ENCODE measurements at places on chromosomes 1 and 21.

GRCh38 chr1:109713636-109714035 lies 1.6 kb downstream of the GSTM5 start:
- no peak for DNase-seq

GRCh38 chr1:219812491-219813203 lies 115.7 kb downstream of the SLC30A10 start:
- peak; percentile 25 for DNase-seq

GRCh38 chr1:151478923-151479322 lies 19.6 kb upstream of the POGZ start:
- DNase-seq: no peak

- DNase-seq: no peak
Observed at GRCh38 chr1:231601824-231602672, 24.5 kb upstream of the DISC1 start.

DNA sequence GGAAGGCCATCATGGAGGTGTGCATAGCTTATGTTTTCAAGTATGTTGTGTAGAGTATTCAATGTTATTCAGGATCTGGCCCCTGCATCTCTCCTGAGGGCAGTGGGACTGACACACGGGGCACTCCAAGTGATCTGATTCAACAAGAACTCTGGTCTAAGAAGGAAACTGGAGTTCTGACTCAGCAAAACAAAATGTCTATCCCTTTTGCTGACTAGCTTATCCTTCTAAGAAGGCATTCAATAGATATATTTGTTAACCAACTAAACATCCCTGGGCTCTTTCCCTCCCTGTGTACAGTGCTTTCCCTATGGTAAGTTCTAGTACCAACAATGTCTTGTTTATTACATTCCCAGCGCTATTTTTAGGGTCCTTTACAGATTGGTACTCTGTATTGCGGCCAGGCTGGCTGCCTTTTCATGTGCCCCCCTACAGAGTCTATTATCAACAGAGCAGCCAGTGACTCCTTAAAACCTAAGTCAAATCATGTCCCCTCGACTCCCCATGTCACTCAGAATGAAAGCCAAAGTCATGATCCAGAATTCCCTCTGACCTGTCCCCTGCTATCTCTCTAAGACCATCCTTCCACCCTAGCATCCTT lies 304.9 kb downstream of the KCNH1 start:
- DNase-seq: no peak

GRCh38 chr1:64121766-64122385 lies 81.5 kb upstream of the UBE2U start:
- DNase-seq: no peak

GRCh38 chr1:153597206-153597605 lies 15.7 kb downstream of the S100A16 start:
- DNase-seq: no peak

DNA sequence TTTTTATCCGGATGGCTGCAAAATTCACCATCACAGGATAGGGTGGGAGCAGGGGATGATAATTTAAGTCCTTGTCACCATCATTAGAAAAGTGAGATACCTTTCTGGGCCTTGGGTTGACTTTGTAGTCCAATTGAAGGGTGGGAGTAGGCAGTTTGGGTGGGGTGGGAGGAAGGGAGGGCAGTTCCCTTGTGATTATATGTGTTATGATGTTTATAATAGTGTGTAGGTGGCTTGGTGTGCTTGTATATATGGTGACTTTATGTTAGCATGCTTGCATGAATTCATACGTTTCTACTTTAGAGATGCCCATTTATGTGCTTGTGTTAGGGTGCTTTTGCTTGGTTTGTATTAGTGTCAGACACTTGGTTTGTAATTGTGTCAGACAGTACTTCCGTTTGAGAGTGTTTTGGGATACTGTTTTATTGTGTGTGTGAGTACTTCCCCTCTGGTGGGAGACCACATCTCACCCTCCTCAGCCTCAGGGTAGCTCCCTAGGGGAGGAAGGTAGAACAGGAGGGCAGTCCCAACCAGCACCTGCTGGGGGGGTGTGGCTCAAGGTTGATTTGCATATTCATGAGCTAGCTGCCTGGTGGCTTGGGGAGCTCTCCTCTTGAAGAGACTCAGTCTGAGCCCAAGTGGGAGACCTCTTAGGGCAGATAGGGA lies 6.3 kb upstream of the POU3F1 start:
- no peak for DNase-seq

DNA sequence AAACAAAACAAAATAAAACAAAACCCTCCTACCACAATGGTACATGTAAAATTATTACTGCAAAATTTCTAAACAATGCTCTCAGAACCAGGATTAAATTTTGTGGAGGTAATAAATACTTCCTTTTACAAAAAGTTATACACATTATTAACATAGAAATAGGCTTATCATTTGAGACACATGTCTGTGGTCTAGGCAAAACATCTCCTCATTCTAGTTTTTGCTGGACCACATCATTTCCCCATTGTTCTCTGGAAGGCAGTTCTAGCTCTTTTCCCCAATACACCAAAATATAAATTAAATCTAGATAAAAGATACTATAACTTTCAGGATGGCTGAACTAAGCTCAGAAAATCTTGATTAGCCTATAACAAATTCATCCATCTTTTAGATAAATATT lies 18.4 kb downstream of the EXTL2 start:
- DNase-seq: no peak

DNA sequence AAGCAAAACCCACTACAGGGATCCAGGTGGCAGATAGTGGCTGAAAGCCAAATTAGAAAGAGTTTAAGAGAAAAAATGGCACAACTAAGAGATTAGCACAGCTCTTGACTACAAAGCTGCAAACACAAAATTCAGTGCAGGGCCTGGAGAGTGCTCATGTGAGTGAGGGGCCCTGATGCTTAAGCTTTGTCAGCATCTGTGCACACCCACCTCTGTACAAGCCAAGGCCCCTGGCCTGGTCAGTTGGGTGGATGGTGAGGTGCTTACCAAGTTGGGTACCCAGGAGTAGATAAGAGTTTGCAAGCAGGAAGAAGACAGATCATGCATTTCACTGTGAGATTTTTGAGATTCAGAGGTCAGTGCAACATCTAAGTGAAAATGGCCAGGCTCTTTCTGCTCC lies 62.7 kb upstream of the ATP1B1 start:
- DNase-seq: no peak

GRCh38 chr1:109091078-109091838 lies 694 bp downstream of the TMEM167B start:
- no peak for DNase-seq

DNA sequence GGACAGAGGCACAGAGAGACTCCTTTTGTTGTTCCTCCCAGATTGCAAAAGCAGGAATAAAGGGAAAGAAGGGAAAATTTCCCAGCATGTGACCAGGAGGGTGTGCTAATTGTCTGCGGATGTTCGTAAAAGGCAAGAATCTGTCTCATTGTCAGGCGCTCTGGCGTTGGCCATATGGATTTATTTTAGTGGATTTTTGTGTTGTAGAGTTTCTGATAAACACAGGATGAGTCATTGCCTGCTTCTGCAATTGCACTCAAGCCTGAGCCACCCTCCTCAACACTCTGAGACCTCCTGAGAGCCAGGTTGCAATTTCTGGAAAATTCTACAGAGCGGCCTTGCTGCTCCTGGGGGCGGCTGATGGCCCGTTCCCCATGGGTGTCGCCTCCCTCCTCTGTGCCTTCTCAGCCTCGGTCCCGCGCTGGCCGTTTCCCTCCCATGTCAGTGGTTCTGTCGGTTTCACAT lies 227.7 kb downstream of the KAZN start:
- DNase-seq: peak; percentile 85

GRCh38 chr1:53736290-53736689 lies 2.7 kb downstream of the GLIS1 start:
- DNase-seq: no peak

- no peak for DNase-seq
Observed at GRCh38 chr1:93851327-93851712, 27.7 kb downstream of the DNTTIP2 start.

GRCh38 chr1:8494681-8495080 lies 176.8 kb downstream of the SLC45A1 start:
- no peak for DNase-seq

GRCh38 chr1:111332190-111332589 lies 41.5 kb downstream of the CHIA start:
- no peak for DNase-seq

DNA sequence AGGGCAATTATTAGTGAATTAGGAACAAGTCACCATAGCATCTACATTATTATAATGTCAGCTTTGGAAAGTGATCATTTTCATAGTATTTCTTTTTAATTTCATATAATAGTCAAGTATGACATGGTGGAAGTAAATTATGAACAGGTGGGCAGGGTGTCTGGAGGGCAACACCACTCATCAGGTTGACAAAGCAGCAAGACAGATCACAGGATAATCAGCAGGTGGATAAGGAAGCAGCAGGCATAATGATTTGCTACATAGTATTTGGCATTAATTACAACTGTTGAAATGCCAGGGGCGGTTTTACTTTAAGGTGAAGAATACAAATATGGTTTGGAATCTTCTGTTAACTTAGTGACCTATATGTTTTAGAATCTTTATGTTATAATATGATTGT lies 1342.2 kb downstream of the PLA2G4A start:
- no peak for DNase-seq

DNA sequence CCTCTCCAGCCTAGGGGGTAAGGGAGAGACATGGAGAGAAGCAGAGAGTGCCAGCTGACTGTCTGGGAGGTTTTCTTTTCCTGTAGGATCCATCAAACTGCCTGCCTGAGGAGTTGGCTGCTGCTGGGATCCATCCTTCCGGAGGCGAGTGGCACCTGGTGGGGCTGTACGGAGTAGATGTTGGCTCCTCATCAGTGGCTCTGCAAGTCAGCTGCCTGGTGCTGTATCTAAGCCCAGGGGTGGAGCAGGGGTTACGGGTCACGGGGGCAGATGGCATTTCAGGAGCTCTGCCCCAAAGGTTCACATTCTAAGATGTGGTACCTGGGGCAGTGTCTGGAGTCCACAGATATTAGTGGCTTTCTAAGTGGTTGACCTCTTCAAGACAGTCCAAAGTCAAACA lies 128.0 kb downstream of the ACTL8 start:
- no peak for DNase-seq

GRCh38 chr1:3987669-3988235 lies 87.7 kb upstream of the C1orf174 start:
- no peak for DNase-seq

- no peak for DNase-seq
Observed at GRCh38 chr1:164895026-164895912, 336.3 kb downstream of the PBX1 start.

GRCh38 chr1:170727963-170728362 lies 64.0 kb downstream of the PRRX1 start:
- DNase-seq: no peak

GRCh38 chr1:18535391-18536210 lies 54.9 kb downstream of the KLHDC7A start:
- DNase-seq: no peak

DNA sequence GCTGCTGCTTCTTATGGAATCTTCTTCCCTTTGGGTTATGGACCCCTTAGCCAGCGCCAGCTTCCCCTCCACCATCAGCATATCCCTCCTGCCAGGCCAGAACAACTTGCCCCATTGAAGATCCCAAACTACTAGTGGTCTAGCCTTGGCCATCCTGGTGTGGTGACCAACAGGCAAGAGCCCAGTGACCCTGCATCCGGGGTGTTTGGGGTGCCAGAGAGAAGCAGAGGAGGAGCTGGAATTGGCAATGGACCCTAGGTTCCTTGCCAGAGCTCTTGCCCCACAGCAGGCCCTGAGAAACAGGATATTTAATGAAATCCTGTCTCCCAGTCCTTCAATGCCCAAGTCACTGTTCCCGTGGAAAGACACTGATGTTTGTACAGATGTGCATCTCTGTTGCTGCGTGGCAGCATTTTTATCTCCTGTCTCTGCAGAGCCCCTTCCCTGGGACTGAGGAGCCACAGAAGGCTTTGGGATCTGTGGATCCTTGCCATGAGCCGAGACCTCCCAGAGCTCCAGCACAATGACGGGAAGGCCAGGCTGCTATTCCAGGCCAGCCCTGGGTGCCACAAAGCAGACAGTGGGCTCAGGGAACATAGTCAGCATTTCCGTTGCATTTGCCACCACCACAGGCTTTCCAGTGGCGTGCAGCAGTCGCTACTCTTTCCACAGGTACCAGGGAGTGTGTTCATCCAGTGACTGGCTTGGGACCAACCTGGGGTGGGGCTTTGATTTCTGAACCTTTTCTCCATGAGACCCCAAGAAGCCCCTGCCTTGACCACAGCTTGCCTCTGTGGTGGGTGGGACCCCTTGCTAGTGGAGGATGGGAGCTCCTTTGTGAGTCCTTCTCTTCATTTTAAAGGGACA lies 21.6 kb downstream of the NAV1 start:
- no peak for DNase-seq

- no peak for DNase-seq
Observed at GRCh38 chr1:154843636-154844296, 26.3 kb downstream of the KCNN3 start.

GRCh38 chr21:15820327-15820726 lies 90.5 kb downstream of the USP25 start:
- no peak for DNase-seq

DNA sequence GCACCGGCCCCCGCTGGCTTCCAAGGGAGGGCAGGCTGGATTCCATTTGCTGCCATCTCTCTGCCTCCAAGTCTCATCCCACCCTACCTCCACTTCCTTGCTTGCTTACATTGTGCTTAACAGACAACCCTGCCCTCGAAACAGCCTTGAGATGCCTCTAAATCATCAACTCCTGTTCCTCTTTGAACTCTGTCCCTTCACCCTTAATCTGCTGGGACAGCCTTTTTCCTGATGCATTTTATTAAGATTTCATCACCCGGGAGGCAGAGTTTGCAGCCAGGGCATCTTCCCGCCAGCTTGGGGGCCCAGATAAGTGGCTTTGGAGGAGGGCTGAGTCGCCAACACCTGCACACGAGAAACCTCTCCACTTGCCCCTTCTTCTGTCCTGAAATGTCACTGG lies 192.5 kb downstream of the KAZN start:
- DNase-seq: no peak

GRCh38 chr1:162326559-162326958 lies 50.1 kb downstream of the SPATA46 start:
- DNase-seq: no peak

DNA sequence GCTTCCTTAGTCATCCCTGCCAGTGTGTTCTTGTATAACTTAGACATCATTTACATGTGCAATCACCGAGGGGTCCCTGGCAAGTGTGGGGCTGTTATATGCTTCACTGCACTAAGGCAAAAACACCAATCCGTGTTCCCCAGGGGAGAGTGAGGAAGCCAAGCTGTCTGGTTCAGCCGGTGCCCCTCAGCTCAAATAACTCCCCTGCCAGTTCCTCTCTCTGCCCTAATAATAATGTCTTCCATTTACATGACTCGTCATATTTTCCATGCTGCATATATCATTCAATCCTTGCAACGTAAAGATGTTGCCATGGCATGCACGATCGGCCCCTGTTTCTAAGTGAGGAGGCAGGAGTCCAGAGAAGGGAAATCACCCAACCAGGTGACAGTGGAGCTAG lies 24.4 kb upstream of the NDC1 start:
- no peak for DNase-seq

DNA sequence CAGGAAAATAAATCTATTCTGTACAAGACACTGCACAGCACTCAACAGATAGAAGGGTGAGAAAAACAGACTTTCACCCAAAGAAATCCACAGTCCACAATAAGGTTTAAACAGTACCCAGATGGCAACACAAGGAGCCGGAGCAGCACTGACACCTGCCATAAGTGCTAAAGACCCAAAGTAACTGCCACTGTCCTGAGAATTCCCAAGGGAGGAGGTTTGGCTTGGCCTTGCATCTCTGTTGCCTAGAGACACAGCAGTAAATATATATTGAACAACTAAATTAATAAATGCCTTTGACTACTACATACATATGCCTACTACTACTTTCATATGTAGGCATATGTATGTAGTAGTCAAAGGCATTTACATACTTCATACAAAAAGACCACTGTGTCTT lies 68.0 kb downstream of the VAV3 start:
- no peak for DNase-seq
